T-helper 2 cell treated with Interferon-gamma antibody and Interleukin-4, amounts not matched to agents 5 μg/mL and 100 μg/mL, for 36 hours (primary cell): ENCODE measurements at places on chromosomes 7 and 10.

DNA sequence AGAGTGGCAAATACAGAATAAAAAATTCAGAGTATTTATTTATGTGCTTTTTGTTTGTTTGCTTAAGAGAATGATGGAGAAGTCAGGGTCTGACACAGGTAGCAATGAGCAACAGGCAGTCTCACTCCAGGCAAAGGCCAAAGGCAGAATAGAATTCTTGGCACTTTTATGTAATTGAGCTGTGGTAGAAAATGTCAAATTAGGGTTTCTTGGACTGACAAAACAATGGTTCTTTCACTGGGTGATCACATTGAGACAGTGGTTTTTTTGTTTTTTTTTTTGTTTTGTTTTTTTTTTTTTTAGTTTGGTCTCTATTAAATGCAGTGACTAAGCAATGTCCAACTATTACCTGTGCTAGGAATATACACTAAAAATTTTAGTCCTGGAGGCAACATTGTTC, 27.4 kb downstream of the POM121L12 start:
- no peak overlapping the region for H3K27ac ChIP-seq
- H3K4me1 ChIP-seq: no peaks in the 10 kb centered on the region
- DNase-seq: no peak

- DNase-seq: no peak
- no peaks in the 10 kb centered on the region for H3K36me3 ChIP-seq
- H3K4me3 ChIP-seq: no peak overlapping the region
- no peak overlapping the region for H3K27ac ChIP-seq
- peaks cover 3% of the 10 kb centered on the region for H3K27me3 ChIP-seq
- no peaks in the 10 kb centered on the region for H3K4me1 ChIP-seq
These were observed 55.7 kb downstream of the INSIG1 start for GRCh38 chr7:155353256-155353897.

GRCh38 chr7:155051355-155051754, 18.8 kb upstream of the HTR5A start:
- H3K27ac ChIP-seq: no peak overlapping the region
- peaks cover 6% of the 10 kb centered on the region for H3K27me3 ChIP-seq

DNA sequence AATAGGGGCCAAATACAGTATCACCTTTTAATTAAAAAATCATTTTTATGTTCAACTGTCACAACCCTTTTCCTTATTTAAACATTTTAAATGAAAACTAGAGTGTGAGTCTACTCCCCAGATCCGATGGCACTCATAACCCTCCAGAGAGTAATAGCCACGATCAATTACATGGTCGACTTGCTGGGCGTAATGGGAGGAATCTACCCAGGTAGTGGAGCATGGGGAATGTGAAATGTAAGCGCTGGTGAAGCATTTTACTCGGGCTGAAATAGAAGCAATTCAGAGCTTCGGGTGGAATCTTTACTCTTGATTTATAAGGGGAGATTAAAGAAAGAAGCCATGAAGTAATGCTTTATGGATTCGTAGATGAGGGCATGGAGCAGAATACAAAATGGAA, 321.9 kb downstream of the ACTR3B start:
- H3K27ac ChIP-seq: no peak overlapping the region
- H3K36me3 ChIP-seq: no peaks in the 10 kb centered on the region
- no peaks in the 10 kb centered on the region for H3K27me3 ChIP-seq
- DNase-seq: no peak
- H3K4me3 ChIP-seq: no peak overlapping the region

GRCh38 chr7:24069751-24070150, 214.2 kb upstream of the NPY start:
- no peak for DNase-seq
- no peak overlapping the region for H3K27ac ChIP-seq
- H3K4me3 ChIP-seq: no peak overlapping the region
- peaks cover 7% of the 10 kb centered on the region for H3K27me3 ChIP-seq
- no peaks in the 10 kb centered on the region for H3K36me3 ChIP-seq
- H3K4me1 ChIP-seq: no peaks in the 10 kb centered on the region
